PC-9 (cell line): ENCODE measurements at places on chromosomes 12 and 14. TPM values are rescaled to one million over a fixed set of nuclear protein-coding genes. Genes with fewer than 3 reads are reported as not detected.

AP1G2 gene
- 128 and 160 TPM in 2 replicates for total RNA-seq

GRCh38 chr12:75773377-75773776 is 258.2 kb downstream of the PHLDA1 start:
- no peaks in the 10 kb centered on the region for H3K27me3 ChIP-seq
- no peaks in the 10 kb centered on the region for H3K4me1 ChIP-seq
- no peak overlapping the region for H3K4me3 ChIP-seq
- H3K36me3 ChIP-seq: no peaks in the 10 kb centered on the region
- no peak overlapping the region for H3K27ac ChIP-seq

- H3K36me3 ChIP-seq: no peaks in the 10 kb centered on the region
- H3K4me1 ChIP-seq: no peaks in the 10 kb centered on the region
- H3K27me3 ChIP-seq: no peaks in the 10 kb centered on the region
Observed at GRCh38 chr12:58513852-58514251, 406.5 kb downstream of the LRIG3 start.

DNA sequence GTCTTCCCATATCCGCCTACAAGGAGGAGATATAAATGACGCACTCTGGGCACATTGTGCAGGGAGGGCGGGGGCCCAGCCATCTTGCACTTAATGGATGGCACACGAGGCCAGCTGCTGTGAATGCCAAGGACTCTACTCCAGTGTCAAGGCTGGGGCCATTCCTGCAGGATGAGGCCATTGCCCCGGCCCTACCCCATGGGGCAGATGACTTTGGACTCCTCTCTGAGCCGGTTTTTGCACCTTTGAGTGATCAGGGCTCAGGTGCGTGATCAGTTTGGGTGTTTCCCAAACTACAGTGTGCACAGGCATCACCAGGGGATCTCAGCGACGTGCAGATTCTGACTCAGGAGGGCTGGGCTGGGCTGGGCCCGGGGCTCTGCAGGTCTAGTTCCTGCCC is 16.1 kb downstream of the MMAB start:
- H3K27ac ChIP-seq: no peak overlapping the region
- H3K4me3 ChIP-seq: no peak overlapping the region
- H3K4me1 ChIP-seq: 0 out of 2 replicates have a peak, but pooled peaks cover 7% of the 10 kb centered on the region
- no peaks in the 10 kb centered on the region for H3K36me3 ChIP-seq
- no peaks in the 10 kb centered on the region for H3K27me3 ChIP-seq
- DNase-seq: no peak

BEGAIN gene
- not detected in 2 replicates for total RNA-seq

GPRC5D gene
- total RNA-seq: not detected in 2 replicates

SMCO2 gene
- total RNA-seq: 1.9 and 3.7 TPM in 2 replicates

- H3K4me3 ChIP-seq: no peak overlapping the region
- peaks cover 6% of the 10 kb centered on the region for H3K4me1 ChIP-seq
- no peak overlapping the region for H3K27ac ChIP-seq
- DNase-seq: no peak
- H3K36me3 ChIP-seq: no peaks in the 10 kb centered on the region
Observed at GRCh38 chr14:99596772-99597171, 7.2 kb downstream of the CCDC85C start.

KCNC2 gene
- total RNA-seq: not detected in 2 replicates

GRCh38 chr14:31965071-31965734 is 111.9 kb upstream of the ARHGAP5 start:
- no peaks in the 10 kb centered on the region for H3K36me3 ChIP-seq
- DNase-seq: no peak
- no peaks in the 10 kb centered on the region for H3K27me3 ChIP-seq
- no peak overlapping the region for H3K27ac ChIP-seq
- 0 out of 2 replicates have a peak, but pooled peaks cover 5% of the 10 kb centered on the region for H3K4me1 ChIP-seq

- H3K36me3 ChIP-seq: peaks cover 25% of the 10 kb centered on the region; the same call in 1 of the 2 replicates
- no peaks in the 10 kb centered on the region for H3K4me1 ChIP-seq
- no peak overlapping the region for H3K27ac ChIP-seq
Observed at GRCh38 chr14:64952598-64953309, 10.2 kb upstream of the GPX2 start.

KRT71 gene
- total RNA-seq: not detected in 2 replicates

GRCh38 chr14:49615776-49616175 is 4.7 kb downstream of the RPL36AL start:
- no peak overlapping the region for H3K4me3 ChIP-seq
- H3K4me1 ChIP-seq: peaks cover 23% of the 10 kb centered on the region
- no peak overlapping the region; the same call in 1 of the 2 replicates for H3K27ac ChIP-seq
- no peaks in the 10 kb centered on the region for H3K27me3 ChIP-seq
- H3K36me3 ChIP-seq: peaks cover 24% of the 10 kb centered on the region; the same call in 1 of the 2 replicates
- DNase-seq: no peak

- no peak overlapping the region for H3K4me3 ChIP-seq
- no peak overlapping the region for H3K27ac ChIP-seq
- H3K4me1 ChIP-seq: no peaks in the 10 kb centered on the region
Observed at GRCh38 chr14:25046301-25046943, 3.5 kb downstream of the STXBP6 start.

- peaks cover 9% of the 10 kb centered on the region for H3K4me1 ChIP-seq
- H3K27ac ChIP-seq: no peak overlapping the region
- H3K27me3 ChIP-seq: no peaks in the 10 kb centered on the region
- H3K4me3 ChIP-seq: no peak overlapping the region
Observed at GRCh38 chr12:120399531-120399930, 30.6 kb upstream of the MSI1 start.

GRCh38 chr14:30132196-30132595 is 204.5 kb upstream of the PRKD1 start:
- H3K4me1 ChIP-seq: no peaks in the 10 kb centered on the region
- no peaks in the 10 kb centered on the region for H3K27me3 ChIP-seq
- H3K4me3 ChIP-seq: no peak overlapping the region
- H3K36me3 ChIP-seq: no peaks in the 10 kb centered on the region

RPL10L gene
- total RNA-seq: not detected in 2 replicates

TMTC1 gene
- total RNA-seq: 3.1 and 4.8 TPM in 2 replicates

- peak overlapping the region; percentile 100 for H3K27ac ChIP-seq
- H3K4me1 ChIP-seq: peaks cover 76% of the 10 kb centered on the region
- H3K4me3 ChIP-seq: peak overlapping the region; percentile 40; the same call in 1 of the 2 replicates
- H3K27me3 ChIP-seq: no peaks in the 10 kb centered on the region
- DNase-seq: peak; percentile 93
- H3K36me3 ChIP-seq: no peaks in the 10 kb centered on the region
Observed at GRCh38 chr12:52280319-52280795, 5.9 kb downstream of the KRT86 start.

DNAJC22 gene
- total RNA-seq: 3.7 and 4.7 TPM in 2 replicates

- no peak for DNase-seq
- H3K4me1 ChIP-seq: no peaks in the 10 kb centered on the region
- no peak overlapping the region for H3K4me3 ChIP-seq
- H3K27ac ChIP-seq: no peak overlapping the region
Observed at GRCh38 chr12:43106355-43106754, 445.6 kb downstream of the ADAMTS20 start.

GRCh38 chr12:90064852-90065801 is 356.5 kb upstream of the ATP2B1 start:
- no peaks in the 10 kb centered on the region for H3K36me3 ChIP-seq
- H3K4me3 ChIP-seq: no peak overlapping the region
- H3K27ac ChIP-seq: no peak overlapping the region
- H3K4me1 ChIP-seq: no peaks in the 10 kb centered on the region
- no peaks in the 10 kb centered on the region for H3K27me3 ChIP-seq

DNA sequence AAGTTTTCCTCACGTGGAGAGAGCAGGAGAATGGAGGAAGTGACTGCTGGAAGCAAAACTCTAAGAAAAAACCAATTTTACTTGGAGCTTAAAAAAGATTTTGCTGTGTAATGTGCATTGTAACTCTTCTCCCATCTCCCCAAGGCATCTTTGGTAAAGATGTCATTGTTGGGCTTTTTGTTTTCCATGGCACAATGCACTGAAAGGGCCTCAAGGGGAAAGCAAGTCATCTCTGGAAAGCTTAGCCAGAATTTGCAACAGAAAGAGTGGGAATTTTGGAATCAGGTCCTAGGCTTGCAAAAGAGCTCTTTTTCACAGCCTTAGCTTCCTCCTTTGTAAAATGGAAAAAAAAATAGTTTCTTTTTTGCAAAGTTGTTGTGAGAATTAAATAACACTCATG is 7.9 kb upstream of the PPM1A start:
- H3K4me3 ChIP-seq: no peak overlapping the region
- DNase-seq: no peak
- H3K27ac ChIP-seq: no peak overlapping the region
- no peaks in the 10 kb centered on the region for H3K4me1 ChIP-seq

SLC17A8 gene
- total RNA-seq: not detected in 2 replicates

GRCh38 chr12:5915511-5915910 is 29.5 kb downstream of the ANO2 start:
- H3K27ac ChIP-seq: no peak overlapping the region
- DNase-seq: no peak
- H3K4me1 ChIP-seq: no peaks in the 10 kb centered on the region
- no peaks in the 10 kb centered on the region for H3K36me3 ChIP-seq
